CD8-positive, alpha-beta memory T cell (primary cell): ENCODE measurements at places on chromosomes 7 and 10.

GRCh38 chr7:75631711-75632110 lies 107.0 kb downstream of the HIP1 start:
- DNase-seq = no peak

GRCh38 chr10:51960494-51960895 lies 261.1 kb upstream of the CSTF2T start:
- no peak for DNase-seq

DNA sequence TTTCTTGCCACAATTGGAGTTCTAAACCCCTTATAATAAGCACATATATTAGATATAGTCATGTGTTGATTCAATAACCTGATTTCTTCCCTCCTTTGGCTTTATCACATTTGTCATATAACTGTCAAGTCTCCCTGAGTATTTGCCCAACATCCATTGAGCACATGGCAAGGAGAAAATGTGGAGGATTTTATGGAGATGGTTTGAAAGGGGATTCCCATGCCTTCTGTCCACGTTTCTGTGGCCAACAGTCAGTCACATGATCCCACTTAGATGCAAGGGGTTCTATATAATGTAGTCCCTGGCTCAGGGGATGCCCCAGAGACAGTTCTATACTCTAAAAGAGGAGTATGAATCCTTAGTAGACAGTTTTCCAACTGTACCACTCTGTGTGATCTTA lies 577.7 kb downstream of the NRG3 start:
- no peak for DNase-seq

- DNase-seq = no peak
Observed at GRCh38 chr10:113019692-113020474, 69.8 kb downstream of the TCF7L2 start.

- DNase-seq = no peak
Observed at GRCh38 chr7:158328376-158329013, 259.1 kb downstream of the PTPRN2 start.

- DNase-seq = no peak
Observed at GRCh38 chr7:27650283-27650682, 12.4 kb downstream of the HIBADH start.

GRCh38 chr10:12614177-12614995 lies 265.0 kb downstream of the CAMK1D start:
- DNase-seq = no peak

- no peak for DNase-seq
Observed at GRCh38 chr10:91559750-91560149, 73.1 kb downstream of the PPP1R3C start.

GRCh38 chr7:92135052-92135889 lies 994 bp upstream of the CYP51A1 start:
- DNase-seq = no peak

DNA sequence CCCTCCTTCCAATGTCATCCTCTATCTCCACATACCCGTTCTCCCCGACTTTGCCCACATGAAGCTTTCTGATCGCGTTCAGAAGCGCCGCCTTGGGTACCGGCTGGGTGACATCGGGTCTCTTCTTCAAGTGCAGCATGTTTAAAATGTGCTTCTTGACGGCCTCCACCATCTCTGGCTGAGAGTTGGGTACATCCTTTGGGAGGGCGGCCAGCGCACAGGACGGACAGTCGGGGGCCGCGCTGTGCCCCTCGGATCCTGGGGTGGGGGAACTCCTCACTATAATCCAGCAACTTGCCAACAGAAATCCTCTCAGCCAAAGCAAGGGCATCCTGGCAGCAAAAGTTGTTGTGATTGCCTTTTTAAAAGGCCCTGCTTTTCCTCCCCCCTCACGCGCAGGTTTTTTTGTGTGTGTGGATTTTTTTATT lies 2.8 kb downstream of the INHBA start:
- DNase-seq = no peak

DNA sequence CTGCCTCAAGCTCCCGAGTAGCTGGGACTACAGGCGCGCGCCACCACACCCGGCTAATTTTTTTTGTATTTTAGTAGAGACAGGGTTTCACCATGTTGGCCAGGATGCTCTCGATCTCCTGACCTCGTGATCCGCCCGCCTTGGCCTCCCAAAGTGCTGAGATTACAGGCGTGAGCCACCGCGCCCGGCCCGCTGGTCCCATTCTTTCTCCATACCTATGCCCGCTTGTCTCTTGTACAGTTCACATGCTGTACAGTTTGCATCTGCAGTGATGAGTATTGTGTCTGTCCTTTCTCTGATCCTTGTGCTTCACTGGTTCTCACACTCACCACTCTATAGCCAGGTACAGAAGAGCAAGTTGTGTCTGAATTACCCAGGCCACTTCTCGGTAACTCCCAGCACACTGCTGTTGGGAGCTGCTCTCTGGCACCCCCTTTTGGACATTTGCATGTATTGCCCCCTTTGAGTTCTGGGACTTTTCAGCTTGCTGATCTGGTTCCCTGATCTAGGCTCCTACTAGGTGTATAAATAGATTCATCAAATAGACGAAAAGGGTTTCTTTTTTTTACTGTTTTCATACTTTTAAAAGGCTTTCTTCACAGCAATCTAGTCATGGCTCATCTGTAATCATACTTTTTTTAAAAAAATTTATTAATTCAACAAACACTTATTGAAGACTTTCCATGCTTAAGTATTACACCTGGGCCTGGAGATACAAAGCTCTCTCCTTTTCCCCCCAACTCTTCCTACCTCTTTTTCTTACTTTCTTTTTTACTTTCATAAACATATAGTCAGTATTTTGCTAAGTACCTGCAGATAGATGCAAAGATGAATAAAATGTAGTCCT lies 53.5 kb downstream of the AOAH start:
- DNase-seq = peak; percentile 71

GRCh38 chr10:101066146-101066895 lies 4.5 kb downstream of the KAZALD1 start:
- peak; percentile 38 for DNase-seq

DNA sequence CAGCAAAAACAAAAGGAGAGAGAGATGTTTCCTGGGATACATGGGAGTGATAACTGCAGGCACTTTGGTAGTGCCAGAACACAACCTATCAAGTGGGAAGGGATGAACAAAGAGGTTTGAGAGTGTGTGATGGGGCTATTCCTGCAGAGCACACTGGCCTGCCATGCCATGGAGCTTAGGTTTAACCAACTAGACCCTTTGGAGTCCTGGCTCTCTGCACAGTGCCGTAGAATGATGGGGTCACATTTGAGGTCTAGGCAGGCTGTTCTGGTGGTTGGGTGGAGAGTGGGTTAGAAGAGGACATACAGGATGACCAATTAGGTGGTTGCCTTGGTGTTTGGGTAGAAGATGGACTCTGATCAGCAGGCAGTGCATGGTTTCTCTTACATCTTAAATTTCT lies 101.9 kb upstream of the HABP2 start:
- no peak for DNase-seq

- no peak for DNase-seq
Observed at GRCh38 chr10:62652114-62652513, 152.4 kb upstream of the ADO start.

DNA sequence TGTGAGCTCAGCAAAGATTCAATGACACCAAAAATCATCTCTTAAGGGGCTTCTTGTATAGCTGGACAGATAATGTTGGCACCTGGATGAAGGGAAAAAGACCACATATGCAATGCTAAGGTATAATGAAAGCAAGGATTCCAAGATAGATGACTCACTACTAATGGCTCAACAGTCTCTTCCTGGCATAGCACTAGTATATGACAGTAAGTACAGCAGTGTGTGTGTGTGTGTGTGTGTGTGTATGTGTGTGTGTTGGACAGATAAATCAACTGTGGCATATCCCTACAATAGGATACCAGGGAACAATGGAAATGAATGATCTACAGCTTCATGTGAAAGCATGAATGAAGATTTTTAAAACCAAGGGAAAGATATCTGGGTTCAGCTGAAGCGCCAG lies 257.1 kb downstream of the SFMBT2 start:
- DNase-seq = no peak

DNA sequence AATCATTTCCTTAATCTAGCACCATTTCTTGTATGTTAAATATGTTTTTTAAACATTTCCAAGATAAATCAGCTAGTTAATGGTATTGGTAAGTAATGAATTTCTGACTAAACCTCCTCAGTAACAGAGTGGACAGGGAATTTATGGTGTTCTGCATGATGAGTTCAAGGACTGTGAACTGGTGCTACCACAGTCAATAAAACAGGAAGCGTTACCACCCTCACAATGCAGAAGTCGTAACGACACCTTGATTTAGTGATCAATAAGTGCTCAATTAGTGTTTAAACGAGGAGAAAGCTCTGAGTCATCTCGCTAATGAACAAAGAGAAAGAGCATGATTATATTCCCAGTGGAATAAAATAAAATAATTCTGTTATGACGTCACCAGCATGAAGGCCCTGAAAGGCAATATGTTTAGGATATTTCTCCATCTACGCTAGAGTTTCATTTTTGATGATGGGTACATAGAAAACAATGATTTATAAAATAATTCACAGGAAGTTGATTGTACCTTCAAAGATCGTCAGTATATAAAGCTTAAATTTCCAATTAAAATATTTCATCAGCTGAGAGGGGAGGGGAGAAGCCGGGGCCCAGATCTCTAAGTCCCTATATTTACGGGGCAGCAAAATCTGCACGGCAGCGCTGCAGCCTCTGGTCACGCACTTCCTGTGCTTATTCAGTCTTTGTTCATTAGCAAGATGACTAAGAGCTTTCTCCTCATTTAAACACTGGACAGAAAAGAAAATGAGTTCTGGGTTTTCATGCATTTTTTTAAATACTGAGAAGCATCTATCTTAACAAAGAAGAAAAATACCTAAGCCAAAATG lies 400.5 kb downstream of the PTPRN2 start:
- no peak for DNase-seq

- no peak for DNase-seq
Observed at GRCh38 chr10:34584164-34584563, 230.9 kb downstream of the PARD3 start.

GRCh38 chr7:43135129-43135528 lies 22.7 kb downstream of the HECW1 start:
- no peak for DNase-seq

- no peak for DNase-seq
Observed at GRCh38 chr10:112614586-112614985, 167.6 kb downstream of the VTI1A start.

DNA sequence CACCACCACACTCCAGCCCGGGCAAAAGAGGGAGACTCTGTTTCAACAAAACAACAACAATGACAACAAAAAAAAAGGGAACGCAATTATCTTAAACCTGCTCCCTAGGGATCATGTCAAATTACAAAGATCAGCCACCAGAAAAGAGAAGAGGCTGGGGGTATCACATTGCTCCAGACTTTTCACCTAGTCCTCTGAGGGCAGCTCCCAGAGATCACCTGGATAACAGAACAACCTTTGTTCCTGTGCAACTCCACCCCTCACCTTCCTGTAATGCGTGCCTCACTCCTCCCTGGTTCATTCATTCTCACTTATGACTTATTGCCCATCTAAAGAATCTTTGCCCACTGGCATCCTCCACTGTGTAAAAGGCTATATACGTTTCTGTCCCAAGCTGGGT lies 31.8 kb downstream of the SVOPL start:
- DNase-seq = no peak

GRCh38 chr10:48608279-48608681 lies 3.4 kb upstream of the ARHGAP22 start:
- no peak for DNase-seq

DNA sequence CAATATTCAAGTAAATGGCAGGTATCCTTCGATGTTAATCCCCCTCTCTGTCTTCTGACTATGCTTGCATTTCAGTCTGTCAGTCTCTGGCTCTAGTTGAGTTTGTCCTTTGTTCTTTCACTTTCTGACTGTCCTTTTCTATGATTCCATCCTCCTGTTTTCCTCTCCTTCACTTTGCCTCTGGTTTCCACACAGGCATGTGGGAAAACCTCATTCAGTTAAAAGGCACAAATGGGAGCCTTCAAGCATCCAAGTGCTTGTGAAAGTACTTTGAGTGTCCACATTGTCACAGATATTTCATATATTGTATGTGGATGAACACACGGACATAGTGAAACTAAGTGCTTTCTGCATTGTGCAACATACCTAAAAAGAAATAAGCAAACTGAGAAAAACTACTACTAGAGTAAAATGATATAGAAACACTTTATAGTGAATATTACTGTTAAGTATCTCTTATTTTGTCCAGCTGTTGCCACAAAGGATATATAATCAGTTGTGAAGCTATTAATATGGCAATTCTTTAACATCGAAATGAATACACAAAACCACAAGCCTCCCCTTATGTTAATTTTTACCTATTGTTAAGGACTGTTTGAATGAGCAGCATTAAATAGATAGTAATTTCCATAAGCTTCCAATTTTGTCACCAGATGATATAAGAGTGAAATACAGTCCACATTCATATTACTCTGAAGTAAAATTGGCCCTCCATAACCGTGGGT lies 71.7 kb downstream of the NRBF2 start:
- DNase-seq = no peak

DNA sequence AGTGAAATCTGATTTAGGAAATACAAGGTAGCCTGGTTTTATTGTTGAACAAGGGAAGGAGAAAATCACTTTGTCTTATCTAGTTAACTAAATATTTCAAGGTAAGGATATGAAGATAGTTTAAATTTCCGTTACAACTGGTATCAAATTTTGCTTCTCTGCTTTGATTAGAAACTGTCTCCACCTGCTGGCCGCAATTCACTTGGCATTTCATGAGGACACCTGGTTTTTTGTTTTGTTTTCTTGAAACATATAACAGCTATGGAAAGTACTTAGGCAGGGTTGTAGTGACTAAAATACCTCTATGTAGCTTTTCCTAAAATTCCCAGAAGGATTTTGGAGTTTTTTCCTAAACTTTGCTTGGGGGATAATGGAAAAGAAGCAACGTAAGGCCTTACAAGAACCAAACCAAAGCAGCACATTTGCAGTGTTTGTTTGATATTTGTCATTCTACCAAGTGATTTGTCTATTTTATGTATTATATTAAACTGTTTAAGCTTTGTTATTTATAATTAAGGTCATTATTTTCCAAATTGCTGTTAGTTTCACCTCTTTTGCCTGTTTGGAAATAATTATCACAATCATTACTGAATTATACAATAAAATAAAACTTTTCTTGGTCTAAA lies 73.6 kb downstream of the AHCYL2 start:
- peak; percentile 30 for DNase-seq

- no peak for DNase-seq
Observed at GRCh38 chr7:39259391-39260003, 281.8 kb downstream of the POU6F2 start.

- DNase-seq = no peak
Observed at GRCh38 chr7:30327813-30328212, 43.4 kb downstream of the ZNRF2 start.

GRCh38 chr10:129032372-129033313 lies 434.4 kb upstream of the MGMT start:
- no peak for DNase-seq
